ENCODE measurements at places on chromosomes 3 and 15.

- DNase-seq = no peak
These were observed 91.5 kb upstream of the TBC1D5 start for GRCh38 chr3:17833786-17834559.

DNA sequence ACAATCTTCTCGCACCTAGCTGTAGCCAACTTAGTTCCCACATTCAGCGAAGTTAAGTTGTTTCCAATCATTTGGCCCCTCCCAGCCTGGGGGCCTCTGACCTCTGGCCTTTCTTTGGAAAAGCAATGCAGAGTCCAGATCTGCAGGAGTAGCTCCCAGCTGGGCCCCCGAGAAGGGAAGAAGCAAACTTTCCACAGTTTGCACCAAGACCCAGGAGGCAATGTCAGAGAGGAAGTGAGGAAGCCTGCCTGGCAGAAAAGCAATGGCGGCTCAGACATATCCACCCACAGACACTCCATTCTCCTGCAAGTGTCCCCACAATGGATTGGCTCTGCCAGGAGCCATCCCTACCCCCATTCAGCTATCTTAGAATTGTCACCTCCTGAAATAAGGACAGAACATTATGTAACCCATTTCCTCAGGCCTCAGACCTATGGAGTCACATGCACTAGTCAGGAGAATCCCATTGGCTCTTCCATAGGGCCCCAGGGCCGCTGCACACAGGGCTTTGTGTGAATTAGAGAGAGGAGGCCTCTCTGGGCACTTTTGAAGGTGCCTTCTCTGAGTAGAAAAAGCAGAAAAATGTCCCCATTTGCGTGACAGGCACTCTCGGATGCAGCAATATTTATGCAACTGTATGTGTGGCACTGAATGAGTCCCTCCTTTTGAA is 3.0 kb upstream of the BUB1B start:
- no peak for DNase-seq

- DNase-seq = no peak
These were observed 51.2 kb downstream of the EPHA6 start for GRCh38 chr3:96865605-96866004.

- no peak for DNase-seq
These were observed 52.2 kb upstream of the FXR1 start for GRCh38 chr3:180860180-180860858.

Measured in left hindlimb (tissue), 1 donor.